ENCODE measurements at places on chromosomes 7 and 10.

- DNase-seq, result peak; percentile 75
Observed at GRCh38 chr10:49071160-49071761, 44.1 kb downstream of the VSTM4 start.

DNA sequence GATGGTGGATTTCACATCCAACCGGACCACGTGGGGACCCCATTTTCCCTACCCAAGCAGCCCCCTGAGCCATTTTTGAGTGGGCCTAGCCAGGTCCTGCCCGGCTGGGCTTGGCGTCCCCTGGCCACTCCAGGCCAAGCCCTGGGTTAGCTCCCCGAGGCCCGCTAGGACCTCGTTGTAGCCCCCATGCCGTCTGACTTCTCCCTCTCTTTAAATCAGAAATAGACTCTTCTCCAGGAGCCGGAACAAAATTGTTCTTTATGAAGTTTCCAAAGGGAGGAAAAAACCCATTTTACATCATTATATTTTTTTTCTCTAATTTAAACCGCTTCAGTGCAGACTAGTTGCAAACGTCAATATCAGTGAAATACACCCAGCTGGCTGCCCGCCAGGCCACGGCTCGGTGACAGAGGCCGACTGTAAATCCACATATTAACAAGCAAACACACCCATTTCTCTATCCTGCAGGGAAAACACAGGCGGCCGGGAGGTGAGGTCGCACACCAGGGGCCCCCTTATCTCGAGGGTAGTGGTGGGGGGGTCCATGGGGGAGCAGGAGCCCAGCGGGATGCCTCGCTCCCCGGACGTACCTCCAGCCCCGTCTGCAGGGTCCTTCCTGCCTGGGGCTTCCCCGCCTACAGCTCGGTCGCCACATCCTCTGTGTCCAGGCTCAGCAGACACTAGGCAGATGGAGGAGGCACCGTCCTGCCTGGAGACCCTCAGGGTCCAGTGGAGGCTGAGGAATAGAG, 72.7 kb downstream of the ELFN1 start:
- no peak for DNase-seq

DNA sequence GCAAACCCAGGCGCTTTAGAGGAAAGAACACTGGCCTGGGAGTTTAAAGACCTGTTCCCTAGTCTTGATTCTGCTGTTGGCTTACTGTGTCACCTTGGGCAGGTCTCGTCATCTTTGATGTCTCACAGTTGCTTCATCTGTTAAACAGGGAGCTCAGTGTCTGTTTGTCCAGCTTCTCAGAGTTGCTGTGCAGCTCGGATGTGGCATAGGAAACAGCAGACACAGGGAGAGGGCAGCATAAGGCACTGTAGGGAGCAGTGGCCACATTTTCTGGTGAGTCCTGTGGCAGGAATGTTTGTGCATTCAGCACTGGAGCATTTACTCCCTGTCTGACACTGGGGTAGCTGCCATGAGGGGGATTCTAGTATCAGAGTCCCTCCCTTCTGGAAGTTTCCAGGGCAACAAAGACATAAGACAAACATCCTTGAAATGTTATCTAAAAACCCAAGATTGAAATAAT, 2.0 kb downstream of the REPIN1 start:
- DNase-seq, result no peak

DNA sequence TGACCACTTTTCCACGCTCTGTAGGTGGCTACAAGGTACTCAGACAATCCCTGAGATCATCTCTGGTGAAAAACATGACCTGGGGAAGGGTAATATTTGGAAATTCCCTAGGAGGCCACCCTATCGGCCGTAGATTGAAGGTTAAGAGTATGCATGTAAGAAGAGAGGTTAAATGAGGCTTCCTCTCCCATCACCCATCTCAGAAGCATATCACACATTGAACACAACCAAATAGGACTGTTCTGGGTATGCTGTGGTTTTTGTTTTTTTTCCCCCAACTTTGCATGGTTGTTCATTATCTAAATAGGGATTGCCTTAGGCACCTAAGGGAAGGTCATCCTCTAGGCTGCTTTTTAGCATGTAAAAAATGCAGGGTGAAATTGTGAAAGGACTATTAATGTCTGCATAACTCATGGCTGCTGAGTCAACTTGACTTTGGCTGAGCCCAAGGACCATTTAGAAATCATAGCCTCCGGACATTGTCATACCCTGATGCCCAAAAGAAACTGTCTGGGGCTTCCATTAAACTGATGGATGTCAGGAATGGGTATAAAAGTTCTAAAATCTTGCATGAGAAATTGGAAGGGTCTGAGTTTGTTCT, 24.7 kb upstream of the ST8SIA6 start:
- peak; percentile 2 for DNase-seq

- DNase-seq, result no peak
Observed at GRCh38 chr10:116913695-116914094, 64.4 kb downstream of the ENO4 start.

GRCh38 chr10:36269222-36269621, 627.1 kb upstream of the FZD8 start:
- peak; percentile 13 for DNase-seq

GRCh38 chr10:91690996-91691676, 58.3 kb upstream of the PPP1R3C start:
- DNase-seq, result peak; percentile 32

DNA sequence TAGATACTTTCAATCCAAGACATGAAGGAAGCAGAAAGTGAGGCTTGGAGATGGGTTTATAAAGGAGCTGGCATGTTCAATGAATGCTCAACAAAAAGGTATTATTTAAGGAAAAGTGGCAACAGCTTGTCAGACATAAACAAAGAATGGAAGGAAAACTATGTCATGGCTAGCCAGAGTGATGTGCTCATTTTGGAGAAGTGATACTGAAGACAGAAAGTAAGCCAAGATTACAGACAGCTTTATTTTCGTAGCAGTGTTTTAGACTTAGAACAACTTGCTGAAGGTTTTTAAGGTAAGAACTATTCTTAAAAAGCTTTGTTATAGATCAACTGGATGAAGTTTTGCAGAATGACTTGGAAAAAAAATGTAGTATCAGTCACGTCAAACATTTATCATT, 160.5 kb upstream of the FERD3L start:
- DNase-seq, result no peak

GRCh38 chr7:37598824-37599223, 84.7 kb upstream of the GPR141 start:
- no peak for DNase-seq

GRCh38 chr7:7114575-7115291, 67.6 kb upstream of the C1GALT1 start:
- no peak for DNase-seq

- DNase-seq, result no peak
Observed at GRCh38 chr7:29955799-29956486, 33.7 kb downstream of the SCRN1 start.

DNA sequence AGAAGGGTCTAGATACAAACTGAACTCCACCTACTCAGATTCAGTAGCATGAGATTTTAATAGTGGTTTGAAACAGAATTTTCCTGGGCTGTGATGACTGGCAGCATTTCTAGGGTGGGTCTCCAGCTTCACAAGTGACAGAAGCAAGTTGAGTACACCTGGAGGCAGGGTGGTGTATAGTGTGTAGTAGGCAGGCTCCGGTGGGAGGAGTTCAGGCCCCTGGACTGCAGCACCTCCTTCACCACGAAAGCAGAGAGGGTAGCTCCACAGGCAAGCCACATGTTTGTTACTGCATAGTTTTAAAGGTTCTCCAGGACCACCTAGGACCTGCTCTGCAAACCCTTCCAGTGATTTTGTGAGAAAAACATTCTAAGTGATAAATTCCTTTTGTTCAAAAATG, 347.2 kb downstream of the PARD3 start:
- no peak for DNase-seq

- no peak for DNase-seq
Observed at GRCh38 chr7:69018200-69018599, 580.1 kb upstream of the AUTS2 start.

GRCh38 chr10:31678139-31678536, 250.5 kb downstream of the ARHGAP12 start:
- DNase-seq, result no peak

- no peak for DNase-seq
Observed at GRCh38 chr7:121049028-121049791, 60.7 kb downstream of the CPED1 start.

DNA sequence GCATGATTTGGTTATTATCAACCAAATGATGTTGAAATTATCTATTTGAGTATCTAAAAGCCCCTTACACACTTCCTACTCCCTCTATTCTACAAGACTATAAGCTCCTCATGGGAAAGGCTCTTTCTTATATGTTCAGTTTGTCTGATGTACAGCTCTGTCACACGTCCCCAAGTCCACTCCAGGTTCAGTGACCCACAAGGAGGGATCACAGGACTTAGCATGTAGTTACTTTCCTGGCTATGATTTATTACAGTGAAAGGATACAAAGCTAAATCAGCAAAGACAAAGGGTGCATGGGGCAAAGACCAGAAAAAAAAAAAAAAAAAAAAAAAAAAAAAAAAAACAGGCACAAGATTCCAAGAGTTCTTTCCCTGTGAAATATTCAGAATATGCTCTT, 125.6 kb upstream of the TMEM106B start:
- no peak for DNase-seq

DNA sequence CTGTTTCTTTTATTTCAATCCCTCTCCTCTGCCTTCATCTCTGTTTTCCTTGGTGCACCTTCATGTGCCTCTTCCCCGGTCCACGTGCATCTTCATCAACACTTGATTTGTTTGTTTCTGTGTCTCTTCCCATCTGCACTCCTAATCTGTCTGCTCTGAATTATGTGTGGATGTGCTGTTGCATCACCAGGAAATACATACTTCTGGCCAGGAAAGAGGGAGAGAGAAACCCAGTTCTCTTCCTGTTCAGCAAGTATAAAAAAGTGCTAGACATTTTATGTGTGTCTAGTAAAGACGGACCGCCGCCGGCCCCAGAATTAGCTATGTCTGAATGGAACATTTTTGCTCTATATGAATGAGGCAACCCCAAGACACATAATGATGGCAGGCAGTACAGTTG, 93.8 kb downstream of the CALD1 start:
- no peak for DNase-seq
